Ureter (tissue), 1 donor: ENCODE measurements at places on chromosomes 7 and 10.

DNA sequence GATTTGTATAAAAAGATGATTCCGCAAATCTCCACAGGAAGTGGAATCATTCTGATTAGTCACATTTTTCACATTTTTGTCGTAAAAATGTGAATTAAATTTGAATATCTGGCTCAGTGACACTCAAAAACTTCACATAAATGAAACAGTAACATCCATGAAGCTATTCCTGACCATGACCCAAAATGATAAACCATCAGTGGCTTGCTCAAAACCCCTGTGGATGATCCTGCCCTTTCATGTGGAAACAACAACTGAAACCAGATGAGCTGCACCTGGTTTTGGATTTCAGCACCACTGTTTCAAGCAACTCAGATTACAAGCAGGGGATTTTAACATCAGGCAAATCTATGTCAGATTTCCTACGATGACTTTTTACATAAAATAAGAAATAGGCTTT is 80.3 kb downstream of the AMPH start:
- DNase-seq = no peak

DNA sequence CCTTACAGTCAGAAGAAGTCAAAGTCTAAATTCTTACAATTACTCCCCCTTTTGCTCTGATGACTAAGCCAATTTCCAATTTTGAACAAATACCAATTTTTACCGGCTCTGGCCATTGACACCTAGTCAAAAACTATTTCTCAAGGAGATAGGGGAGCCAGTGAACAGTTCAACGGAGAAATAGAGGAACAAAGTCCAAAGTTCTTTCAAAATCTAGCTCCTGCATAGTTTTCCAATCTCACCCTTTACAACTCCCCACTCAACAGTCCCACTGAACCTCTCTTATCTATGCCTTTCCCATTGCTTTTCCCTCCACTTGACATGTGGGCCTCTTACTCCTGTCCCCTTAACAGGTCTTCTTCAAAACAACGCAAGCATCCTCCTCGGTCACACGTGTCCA is 192.9 kb downstream of the DOCK4 start:
- no peak for DNase-seq

DNA sequence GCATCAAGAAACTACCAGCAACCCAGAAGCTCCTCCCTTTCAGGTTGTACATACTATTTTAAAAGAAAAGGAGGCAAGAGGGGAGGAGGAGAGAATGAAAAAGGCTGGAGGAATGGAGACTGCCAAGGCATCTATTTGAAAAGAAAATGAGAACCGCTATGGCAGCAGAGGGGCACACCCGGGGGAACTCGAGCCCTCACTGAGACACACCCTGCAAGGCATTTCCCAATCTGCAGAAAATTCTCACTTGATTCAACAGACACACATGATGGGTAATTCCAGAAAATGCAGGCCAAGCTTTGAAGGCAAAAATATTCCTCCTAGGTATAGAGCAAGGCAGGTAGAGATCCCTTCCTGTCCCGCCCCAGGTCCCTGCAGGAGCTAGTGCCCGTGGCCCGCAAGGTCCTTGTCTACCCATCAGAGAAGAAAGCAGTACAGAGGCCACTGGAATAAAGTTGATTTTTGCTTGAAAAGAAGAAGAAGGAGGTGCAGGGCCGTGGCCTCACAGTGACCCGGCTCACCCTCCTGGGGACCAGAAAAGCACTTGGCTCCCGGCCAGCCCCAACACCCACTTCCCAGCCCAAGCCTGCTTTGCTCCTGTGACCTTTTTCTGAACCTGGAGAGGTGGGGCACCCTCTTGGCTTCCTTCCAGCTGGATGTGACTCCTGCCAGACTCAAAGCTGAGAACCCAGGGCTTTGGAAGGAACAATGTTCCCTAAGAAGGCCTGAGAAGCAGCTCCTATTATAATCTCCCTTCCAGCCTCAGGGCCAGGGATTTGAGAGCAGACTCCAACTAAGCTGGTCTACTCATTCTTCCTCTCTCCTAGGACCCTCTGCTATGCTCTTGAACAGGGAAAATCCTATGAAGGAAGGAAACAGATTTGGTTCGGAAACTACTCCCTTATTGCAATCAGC is 6.2 kb upstream of the PIK3CG start:
- DNase-seq = peak; percentile 64

GRCh38 chr10:125448596-125448995 is 234.4 kb downstream of the TEX36 start:
- no peak for DNase-seq

DNA sequence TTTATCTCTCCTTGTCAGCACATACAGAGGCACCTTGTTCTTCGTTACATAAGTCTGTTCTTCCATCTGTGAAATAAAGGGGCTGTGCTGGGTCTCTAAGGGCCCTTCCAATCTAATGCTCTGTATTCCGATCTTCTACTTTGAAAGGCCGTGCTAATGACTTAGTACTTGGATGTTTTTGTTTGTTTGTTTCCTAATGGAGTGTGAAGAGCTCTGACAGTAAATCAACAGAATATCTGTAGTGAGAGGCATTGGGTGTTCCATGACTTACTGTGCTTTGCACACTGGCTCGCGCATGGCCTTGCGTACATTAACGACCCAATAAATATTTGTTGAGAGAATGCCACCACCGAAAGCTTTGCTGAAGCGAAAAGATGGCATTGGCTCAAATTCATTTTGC is 162.1 kb downstream of the CHN2 start:
- no peak for DNase-seq

- no peak for DNase-seq
Observed at GRCh38 chr10:129788215-129788614, 175.9 kb downstream of the EBF3 start.
